ENCODE measurements at places on chromosomes 1 and 21.

DNA sequence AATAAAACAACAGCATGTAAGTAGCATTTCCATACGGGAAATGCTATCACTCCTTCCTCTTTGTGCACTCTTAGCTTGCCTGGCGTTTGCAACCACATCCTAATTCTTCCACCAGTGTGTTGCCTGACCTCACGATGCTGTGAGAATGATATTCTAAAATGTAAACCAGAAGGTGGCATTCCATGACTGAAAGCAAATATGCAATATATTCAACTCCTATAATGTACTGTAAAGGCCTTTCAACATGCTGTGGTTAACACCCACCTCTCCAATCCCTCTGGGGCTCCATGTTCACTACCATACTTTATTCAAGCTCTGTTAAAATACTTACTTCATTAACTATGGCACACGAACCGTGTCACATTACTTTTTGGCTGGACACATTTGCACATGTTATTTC is 420.6 kb upstream of the DEPDC1 start:
- no peak for DNase-seq

DNA sequence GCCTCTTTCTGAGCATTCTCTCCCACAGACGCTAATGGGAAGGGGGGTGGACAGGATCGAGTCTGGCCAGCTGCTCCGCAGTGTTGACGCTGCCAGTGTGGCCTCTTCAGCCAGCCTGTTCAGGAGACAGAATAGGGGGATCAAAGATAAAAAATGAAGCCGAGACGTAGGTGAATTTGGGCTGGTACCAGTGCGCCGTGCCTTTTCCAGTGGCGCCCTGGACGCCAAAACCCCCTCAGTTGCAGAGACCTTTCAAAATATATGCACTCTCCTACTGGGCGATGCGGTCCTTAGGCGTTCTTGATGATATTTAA is 1.1 kb downstream of the TTC3 start:
- DNase-seq: no peak

DNA sequence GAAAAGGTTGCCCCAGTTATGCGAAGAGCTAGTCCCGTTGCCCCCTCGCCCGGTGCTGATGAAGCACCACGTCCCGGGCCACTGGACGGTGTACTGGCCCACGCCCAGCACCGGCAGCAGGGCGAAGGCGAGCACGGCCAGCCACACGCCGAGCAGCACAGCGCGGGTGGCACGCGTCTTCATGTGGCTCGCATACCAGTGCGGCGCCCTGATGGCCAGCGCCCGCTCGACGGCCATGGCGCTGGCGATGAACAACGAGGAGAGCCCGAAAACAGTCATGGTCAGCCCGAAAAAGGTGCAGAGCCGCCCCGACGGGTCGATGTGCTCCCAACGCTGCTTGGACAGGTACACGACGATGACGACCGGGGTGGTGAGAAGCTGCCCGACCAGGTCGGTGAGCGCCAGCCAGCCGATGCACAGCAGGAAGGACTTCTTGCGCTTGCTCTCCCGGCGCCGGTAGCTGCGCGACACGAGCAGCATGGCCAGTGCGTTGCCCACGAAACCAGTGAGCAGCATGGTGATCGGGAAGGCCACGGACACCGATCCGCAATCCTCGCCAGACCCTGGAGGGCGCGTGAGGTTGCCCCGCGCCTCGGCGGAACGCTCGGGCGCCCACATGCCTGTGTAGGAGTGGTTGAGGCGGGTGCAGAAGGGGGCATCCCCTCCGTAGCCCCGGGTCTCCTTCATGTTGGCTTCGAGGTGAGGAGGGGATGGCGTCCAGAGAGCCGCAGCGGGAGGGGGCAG is 553 bp downstream of the PTGER3 start:
- DNase-seq: no peak

DNA sequence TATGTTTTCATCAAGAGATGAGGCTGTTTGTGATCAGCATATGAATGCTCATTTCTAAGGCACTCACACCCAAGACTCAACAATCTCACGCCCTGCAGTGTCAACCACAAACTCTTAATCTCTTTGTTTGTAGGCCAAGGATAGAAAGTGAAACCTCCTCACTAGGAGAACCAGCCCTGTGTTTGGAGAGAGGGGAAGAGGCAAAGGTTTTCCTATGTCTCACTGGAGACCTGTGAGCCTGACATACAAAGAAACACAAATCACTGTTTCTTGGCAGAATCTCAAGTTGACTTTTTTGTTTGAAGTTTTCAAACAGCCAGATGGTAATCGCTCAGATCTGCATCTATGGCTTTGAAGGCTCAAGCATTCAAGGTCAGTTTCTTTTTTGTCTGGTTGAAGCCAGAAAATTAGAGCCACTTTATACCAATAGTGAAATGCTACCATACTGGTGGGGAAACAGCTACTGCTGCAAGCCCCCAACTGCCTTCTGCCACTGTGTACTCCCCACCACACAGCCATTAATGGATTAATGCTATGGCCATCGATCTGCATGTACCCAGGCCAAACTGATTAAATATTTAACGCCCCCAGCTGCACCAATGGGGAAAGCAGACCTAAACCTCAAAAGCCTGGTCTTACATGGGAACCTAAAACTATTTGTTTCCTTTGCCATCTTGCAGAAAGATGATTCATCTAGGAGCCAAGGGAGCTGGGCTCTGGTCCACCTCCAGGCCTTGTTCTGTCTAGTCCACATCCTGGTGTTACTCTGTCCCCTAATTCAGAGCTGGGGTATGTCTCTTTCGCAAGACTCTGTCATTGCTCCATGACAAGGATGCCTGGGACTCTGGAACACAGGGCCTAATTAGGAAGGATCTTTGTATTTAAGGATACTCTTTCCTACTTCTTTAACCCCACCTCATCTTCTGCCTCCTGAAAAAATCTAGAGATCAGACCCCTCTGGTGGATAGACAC is 16.3 kb downstream of the PDZK1 start:
- DNase-seq: peak; percentile 73

DNA sequence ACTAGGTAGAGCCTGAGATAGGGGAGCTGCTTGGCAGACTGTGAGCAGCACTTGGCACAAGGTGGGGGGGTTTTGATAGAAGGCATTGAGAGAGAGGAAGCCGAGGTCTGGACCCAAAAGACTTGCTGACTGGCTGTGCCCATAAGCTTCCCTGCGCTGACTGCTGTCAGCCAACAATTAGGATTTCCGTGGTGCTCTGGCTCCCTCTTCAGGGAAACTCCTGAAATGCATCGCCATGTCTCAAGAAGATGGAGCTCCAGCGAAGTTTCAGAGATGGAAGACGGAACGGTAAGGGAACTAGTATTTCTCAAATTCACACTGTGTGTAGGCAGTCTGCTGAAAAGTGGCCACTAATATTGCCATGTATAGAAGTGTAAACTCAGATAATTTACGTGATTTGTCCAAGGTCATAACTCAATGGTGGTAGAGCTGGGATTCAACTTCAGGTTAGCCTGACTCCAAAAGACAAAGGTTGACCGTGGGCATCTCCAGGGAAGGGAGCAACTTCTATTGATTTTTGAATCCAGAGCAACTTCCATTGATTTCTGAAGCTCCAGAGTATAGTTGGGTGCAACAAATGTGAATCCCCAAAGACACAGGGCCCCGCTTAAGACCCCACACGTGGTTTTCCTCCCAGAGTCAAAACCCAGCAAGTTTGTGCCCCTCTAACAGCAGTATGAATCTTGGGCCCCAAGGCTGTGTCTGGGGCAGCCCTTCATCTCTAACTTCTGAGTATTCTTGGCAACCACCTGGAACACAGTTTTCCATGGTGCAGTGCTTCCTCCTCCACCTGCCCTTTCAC is 44.5 kb upstream of the CRNN start:
- DNase-seq: peak; percentile 85

DNA sequence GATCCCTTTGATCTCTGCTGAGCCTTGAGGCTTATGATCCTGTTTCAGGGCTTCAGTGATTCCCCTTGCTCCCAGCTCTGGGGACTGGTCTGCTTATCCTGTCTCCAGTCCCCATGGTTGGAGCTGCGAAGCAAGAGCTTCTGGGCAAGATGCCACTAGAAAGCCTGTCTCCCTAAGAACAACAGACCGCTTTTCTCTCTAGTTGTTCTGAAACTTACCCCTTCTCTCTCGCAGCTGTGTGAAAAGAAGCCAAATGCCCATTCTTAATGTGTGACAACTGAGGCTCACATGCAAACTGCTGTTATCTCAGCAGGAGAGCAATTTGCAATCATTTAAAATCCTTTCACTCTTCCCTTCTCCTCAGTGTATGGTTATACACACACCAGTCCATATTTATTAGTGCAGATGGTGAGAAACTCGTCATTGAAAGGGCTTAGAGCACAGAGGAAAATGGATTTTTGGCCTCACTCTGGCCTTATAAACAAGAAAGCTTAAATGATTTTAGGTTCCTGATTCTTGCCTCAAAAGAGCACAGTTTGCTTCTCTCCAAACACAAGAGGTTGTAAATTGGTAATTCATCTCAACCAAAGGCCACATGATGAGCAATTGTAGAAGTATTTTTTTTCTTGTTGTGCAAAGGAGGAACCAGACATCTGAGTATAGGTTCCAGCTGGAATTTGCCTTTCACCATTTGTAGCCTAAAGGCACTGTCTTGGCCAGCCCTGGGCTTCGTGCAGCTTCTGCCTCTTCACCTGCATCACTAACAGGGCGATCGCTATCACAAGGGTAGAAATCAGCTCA is 179.2 kb upstream of the LMO4 start:
- DNase-seq: no peak

DNA sequence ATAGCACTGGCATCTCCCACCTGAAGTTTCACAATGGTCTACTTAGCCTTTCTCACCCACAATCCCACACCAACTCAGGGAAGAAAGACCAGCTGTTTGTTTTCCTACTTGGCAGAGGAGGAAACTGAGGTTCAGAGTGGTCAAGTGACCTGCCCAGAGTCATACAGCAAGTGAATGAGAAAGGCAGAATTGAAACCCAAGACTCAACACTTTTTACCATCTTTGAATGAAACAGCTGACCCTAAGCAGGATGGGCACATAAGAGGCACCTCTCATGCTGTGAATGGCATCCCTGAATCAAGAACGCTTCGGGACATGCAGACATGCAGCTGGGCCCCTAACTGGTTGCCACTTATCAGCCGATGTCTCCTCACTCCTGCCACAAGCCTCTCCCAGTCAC is 193.8 kb downstream of the HIVEP3 start:
- no peak for DNase-seq

DNA sequence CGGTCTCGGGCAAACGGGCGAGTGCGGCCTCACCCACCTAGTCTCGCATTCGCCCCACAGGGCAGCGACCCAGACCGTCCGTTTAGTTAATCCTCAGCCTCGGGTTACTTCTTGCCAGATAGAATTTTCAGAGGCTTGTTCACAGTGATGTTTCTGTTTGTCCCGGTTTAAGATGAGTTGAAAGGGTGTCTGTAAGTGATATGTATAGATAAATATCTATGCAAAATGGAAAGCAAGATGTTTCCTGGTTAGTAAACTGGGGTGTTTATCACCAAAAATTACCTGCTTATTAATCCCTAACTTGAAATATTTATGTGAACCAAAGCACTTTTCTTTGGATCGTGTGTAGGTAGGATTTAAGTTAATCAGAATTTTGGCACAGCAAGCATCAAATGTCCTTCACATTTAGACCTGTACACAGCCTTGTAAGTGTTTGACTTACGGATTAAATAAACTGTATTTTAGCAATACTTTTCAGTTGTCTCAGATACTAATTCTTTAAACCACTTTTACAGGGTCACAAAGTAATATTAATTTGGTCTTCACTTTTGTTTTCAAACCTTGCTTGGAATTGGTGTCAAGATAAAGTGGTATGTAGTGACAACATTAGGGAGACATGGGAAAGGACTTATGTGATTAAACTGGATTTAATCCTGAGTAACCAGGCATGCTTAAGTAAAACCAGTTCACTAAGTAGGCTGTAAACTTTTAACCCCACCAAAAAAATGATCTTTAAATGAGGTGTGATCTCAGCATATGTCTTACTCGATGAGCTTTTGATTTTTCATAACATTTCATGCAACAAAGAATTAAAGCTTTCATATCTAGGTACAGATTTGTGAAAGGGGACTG is 914 bp downstream of the ZNF326 start:
- DNase-seq: no peak

DNA sequence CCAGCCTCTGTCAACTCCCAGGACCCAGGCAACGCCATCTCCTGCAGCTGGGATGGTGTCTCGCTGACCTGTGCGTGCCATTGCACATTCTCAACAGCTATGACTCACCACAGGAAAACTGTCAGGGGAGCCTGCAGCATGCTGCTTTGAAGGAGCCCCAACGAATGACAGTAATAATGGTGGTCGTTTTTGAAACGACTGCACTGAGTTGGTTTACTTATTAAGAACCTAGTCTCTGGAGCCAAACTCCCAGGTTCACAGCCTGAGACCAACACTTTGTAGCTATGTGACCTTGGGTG is 21.6 kb downstream of the TCEA3 start:
- DNase-seq: peak; percentile 20

- DNase-seq: no peak
Measured at GRCh38 chr1:106456832-106457231, 599.6 kb upstream of the PRMT6 start.

GRCh38 chr1:183844806-183845205 is 39.9 kb downstream of the RGL1 start:
- peak; percentile 63 for DNase-seq

GRCh38 chr1:16989676-16990391 is 9.4 kb upstream of the MFAP2 start:
- no peak for DNase-seq

Measured in GM12865 (cell line).